ENCODE measurements at places on chromosomes 1 and 21.
A peak's percentile ranks its signal among the peaks of the same experiment; 100 is the strongest.

DNA sequence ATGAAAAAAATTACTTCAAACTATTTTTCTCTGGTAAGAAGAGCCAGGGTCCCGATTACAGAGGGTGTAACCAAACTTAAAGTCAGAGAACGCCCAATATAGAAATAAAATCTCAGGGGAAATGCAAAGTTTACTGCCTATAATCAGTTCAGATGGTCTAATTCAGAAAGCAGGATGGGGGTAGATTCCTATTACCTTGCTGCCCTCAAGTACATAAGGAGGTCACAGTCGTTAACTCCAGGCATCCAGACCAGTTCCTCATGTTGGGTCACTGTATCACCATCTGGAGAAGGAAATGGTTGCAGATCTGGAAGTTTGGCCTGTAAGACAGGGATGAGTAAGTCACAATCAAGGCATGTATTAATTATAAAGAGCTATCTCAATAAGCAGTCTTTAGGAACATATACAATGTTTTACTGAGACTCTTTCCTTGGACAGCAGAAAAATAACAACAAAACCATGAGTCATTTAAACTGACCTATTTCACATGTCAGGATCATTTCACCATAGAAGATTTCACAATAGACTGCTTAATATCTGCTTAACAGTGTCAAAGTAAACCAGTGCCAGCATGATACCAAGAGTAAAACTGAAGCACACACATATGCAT, 179.4 kb downstream of the SLC45A1 start:
- peak; percentile 63 for DNase-seq

- DNase-seq: no peak
Observed at GRCh38 chr1:72466376-72466775, 184.0 kb upstream of the NEGR1 start.

GRCh38 chr1:81582467-81582986, 218.2 kb upstream of the ADGRL2 start:
- no peak for DNase-seq

GRCh38 chr1:151612501-151613281, 841 bp downstream of the SNX27 start:
- DNase-seq: no peak

GRCh38 chr1:204357551-204358490, 1.9 kb downstream of the PLEKHA6 start:
- DNase-seq: no peak

DNA sequence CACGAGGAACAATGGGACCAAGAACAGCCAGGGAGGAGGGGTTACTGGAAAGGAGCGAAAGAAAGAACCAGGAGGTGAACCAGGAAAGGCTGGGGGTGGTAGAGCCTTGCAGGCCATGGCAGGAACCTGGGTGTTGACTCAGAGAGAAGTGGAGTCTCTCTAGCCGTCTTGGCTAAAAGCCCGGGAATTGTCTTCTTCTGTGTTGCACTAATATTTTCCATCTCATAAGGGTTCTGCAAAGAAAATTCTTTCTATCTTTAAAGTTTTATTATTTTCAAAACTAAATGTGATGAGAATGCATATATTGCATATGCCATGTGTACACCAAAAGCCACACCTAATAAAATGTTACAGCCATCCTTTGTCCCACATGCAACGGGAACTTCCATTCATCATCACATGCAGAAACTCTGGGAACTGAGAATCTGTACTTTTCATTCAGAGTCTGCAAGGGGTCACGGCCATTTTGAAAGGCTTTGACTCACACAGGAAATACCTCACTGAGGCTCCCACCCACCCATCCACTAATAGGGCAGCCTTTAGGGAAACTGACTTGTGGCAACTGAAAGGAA, 38.0 kb downstream of the ERG start:
- peak; percentile 29 for DNase-seq

- no peak for DNase-seq
Observed at GRCh38 chr1:92929461-92929860, 31.8 kb downstream of the DIPK1A start.

DNA sequence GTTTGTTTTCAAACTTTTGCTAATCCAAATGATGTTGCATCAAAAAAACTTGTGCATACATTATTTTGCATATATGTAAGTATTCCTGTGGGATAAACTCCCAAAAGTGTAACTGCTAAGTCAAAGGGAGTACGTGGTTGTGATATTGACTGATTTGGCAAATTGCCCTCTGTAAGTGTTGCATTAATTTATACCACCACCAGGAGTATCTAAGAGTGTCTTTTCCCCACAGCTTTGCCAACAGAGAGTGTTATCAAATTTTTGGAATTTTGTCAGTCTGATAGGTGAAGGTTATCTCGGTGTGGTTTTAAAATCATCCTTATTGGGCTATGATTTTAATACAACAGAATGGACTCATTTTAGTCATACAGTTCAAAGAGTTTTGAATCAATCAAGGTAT, 30.1 kb upstream of the PARP1 start:
- no peak for DNase-seq

DNA sequence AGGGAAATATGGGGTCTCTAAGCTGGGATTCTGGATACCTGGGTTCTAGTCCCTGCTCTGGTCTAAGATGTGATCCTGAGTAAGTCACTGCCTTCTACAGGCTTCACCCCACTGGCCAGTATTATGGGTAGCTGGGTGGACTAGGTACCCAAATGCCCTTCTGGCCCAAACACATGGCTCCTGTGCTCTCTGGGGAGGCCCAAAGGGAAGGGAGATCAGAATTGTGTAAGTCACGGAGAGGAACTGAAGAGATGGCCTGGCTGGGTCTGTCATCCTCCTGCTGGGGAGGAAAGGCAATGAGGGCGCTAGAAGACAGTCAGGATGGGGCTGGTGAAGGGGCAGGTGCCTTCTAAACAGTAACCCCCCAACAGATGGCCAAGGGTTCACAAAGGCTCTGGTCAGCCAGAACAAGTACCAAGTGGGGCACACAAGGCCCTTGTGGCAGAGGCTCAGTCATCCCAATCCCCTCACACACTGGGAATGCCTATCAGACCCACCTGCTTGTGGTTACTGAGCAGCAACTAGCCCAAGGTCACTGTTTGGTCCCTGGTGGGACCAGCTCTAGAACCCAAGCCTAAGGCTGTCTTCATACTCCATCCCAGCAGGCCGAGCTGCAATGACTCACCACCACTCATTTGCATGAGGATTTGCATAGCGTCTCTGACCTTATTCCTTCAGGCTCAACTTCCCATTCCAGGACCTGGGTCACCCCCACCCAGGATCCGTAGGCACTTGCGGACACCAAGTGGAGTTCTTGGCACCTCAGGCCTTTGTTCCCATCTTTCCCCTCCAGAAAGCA, 9.2 kb downstream of the MEF2D start:
- DNase-seq: no peak

- DNase-seq: no peak
Observed at GRCh38 chr1:248786156-248786555, 30.6 kb upstream of the LYPD8 start.

GRCh38 chr1:67979532-67979931, 70.9 kb downstream of the DIRAS3 start:
- DNase-seq: no peak

DNA sequence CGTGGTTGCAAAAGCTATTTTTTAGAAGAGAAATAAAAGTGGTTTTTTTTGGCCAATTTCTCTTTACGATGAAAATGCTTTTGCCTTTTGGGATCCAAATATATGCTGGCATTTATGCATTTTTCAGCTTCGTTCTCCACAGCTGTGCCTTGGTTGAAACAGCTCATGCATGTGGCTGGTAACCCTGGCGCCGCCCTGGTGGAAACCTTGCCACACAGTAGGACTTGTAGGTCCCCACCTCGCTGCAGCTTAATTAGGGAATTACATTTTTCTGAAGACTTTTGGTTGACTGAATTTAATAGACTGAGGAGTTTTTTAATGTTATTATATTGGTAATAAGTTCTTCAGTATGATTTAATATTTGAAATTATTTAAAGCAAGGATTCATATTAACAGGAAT, 12.7 kb upstream of the PCP4 start:
- DNase-seq: no peak

DNA sequence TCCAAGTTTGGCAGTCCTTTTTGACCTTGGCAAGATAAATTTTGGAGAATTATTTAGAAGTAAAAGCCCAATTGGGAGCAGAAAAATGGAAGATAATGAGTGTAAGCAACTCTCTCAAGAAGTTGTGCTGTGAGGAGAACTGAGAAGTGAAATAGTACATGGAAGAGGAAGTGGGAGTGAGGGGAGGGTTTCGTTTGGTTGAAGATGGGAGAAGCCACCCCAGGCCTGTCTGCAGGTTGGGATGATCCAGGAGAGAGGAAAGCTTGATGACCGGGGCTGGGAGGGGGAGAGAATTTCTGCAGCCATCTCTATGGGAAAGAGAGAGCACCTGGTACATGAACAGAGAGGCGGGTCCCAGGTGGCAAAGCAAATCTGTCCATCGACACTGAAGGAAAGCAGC, 8.6 kb upstream of the RCAN1 start:
- no peak for DNase-seq

GRCh38 chr1:195113471-195113870, 1494.8 kb downstream of the KCNT2 start:
- no peak for DNase-seq

DNA sequence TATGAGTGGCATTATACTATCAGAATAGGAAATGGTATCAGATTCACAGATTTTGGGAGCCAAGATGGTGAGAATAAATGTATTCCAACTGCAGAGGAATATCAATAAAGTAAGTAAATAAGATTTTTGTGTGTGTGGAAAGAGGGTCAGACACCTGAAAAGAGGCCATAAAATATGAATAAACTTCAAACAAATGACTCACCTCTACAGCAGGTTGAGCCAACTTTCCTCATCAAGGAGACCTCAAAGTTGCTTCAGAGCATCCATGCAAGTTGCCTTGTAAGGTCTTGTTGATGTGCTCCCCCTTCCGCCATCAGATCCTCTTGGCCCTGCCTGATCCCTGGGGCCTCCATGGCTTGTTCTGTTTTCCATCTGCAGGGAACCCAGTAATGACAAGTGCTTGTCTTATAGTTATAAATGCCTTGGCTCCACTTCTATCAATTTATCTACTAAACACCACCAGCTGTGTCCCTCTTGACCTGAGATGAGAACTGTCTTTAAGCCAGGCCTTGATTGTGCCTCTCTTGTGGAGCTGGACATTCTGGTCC, 775.6 kb downstream of the LTN1 start:
- DNase-seq: no peak
